ENCODE measurements at places on chromosomes 1 and 21. TPM values are rescaled to one million over a fixed set of nuclear protein-coding genes. Genes with fewer than 3 reads are reported as not detected.

Gene NDUFS5
- 211 TPM for total RNA-seq

Gene RIMS3
- total RNA-seq: 9.4 TPM

Gene RTCA
- total RNA-seq: 24.2 TPM

Gene INAVA
- 5.8 TPM for total RNA-seq

Gene CRNN
- total RNA-seq: 0.43 TPM

Gene TDRD5
- total RNA-seq: 30.5 TPM

Gene FAM72C
- total RNA-seq: 3.8 TPM

Gene IL19
- not detected for total RNA-seq

Gene TBX19
- total RNA-seq: 2.7 TPM

Gene GLMP
- 45.7 TPM for total RNA-seq

Gene TIE1
- total RNA-seq: 16.8 TPM

Gene RSPH1
- total RNA-seq: 20.8 TPM

Gene SMYD2
- total RNA-seq: 75.5 TPM

Gene RYR2
- total RNA-seq: 9.1 TPM

Gene B3GALT5
- total RNA-seq: 2.8 TPM

Gene ERICH3
- total RNA-seq: 35.7 TPM

Gene ZSCAN20
- 10.1 TPM for total RNA-seq

Gene CFHR3
- not detected for total RNA-seq

Gene CRYAA
- total RNA-seq: not detected

Gene CYP4B1
- 6.1 TPM for total RNA-seq

Gene G0S2
- total RNA-seq: 84.1 TPM

Gene CRYBG2
- 4.9 TPM for total RNA-seq

Gene C1orf53
- total RNA-seq: 10.5 TPM

Gene SLC1A7
- total RNA-seq: 0.47 TPM

Gene PGBD2
- total RNA-seq: 13.5 TPM

Gene ELAPOR1
- total RNA-seq: 47.8 TPM

Gene RABIF
- 19.1 TPM for total RNA-seq

Gene AADACL3
- not detected for total RNA-seq
